ENCODE measurements at places on chromosomes 4 and X. TPM values are rescaled to one million over a fixed set of nuclear protein-coding genes. Genes with fewer than 3 reads are reported as not detected.

GRCh38 chrX:13008189-13008533 is 33.3 kb downstream of the TMSB4X start:
- peak; percentile 40 for DNase-seq

OTOP1 gene
- not detected for total RNA-seq

S100G gene
- not detected for total RNA-seq

DNA sequence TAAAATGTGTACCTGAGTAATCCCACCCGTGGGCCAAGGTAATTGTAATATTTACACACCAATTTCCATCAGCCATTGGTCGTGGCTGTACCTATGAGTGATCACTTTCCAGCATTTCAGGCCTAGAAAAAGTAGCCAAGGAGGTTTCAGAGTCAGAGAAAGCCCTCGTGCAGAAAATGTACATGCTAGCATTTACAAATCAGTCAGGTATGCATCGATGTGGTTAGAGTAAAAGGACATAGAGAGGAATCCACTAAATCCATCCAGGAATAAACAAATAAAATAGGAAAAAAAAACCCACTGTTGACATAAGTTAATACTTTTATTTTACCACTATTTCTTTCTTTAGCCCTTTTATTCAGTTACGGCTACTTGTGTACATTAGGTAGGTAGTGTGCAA is 256.8 kb downstream of the TRIML1 start:
- DNase-seq, result no peak

GRCh38 chrX:67546496-67547423 is 2.9 kb downstream of the AR start:
- no peak for DNase-seq

FAM13A gene
- total RNA-seq, result 34.1 TPM

PDCL2 gene
- not detected for total RNA-seq

DNA sequence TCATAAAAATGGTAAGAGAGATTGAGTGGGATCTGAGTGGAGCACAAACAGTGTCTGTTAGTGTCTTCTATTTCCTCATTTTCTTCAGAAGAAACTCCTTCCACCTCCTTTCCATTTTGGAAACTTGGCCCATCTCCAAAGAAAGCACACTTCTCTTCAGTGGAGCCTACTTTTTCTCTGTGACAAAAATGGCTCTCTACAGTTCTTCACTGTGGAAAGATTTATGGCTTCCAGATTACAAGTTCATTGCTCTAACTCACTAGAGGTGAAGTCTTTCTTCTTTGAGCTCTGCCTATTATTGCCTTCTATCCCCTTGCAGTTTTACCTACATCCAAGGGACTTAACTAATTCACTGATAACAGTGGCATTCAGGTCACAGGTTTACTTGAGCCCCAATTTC is 325.8 kb downstream of the ANTXR2 start:
- no peak for DNase-seq

- DNase-seq, result peak; percentile 28
Observed at GRCh38 chrX:65528705-65529340, 5.8 kb downstream of the LAS1L start.
